ENCODE measurements at places on chromosomes 4 and X.
A peak's percentile ranks its signal among the peaks of the same experiment; 100 is the strongest.

DNA sequence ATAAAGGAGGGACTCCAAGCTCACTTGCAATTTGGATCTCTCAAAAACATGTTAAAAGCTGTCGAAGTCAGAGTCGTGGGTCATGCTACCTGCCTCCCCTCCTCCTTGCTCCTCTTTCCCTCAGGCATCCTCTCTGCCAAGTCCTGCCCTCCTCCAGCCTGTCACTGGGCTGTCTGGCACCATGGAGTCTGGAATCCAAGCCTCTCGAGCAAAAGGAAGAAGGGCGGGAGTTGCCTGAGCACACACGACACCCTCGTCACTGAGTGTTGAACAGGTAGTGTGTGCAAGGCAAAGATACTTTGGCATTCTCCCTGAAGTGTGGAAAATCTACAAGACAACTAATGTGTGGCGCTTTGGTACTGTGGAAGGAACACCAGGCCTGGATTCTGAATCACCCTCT is 62.2 kb downstream of the HAUS3 start:
- no peak for DNase-seq

GRCh38 chr4:186701273-186701672 is 22.4 kb downstream of the FAT1 start:
- no peak for DNase-seq

GRCh38 chr4:18815779-18816173 is 794.2 kb upstream of the LCORL start:
- no peak for DNase-seq

- DNase-seq, result no peak
Measured at GRCh38 chr4:86657910-86658309, 63.8 kb downstream of the PTPN13 start.

- no peak for DNase-seq
Measured at GRCh38 chr4:188821500-188821899, 682.3 kb downstream of the TRIML1 start.

DNA sequence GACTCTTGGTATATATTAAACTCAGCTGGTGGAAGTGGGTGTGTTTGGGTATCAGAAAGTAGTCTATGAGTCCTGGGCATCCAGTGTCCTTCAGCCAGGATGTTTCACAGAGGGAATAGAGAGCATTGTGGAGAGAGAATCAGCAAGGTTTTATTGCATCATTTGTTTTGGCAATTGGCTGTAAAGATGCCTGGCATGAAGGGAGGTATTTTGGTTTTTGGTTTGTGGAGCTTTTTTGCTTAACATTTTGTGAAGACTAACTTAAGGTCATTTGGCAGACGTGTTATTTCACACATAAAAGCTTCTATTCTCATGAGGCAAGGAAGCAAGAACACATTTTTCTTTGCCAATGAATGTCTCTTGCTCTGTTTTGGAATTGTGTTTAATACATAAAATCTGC is 71.1 kb downstream of the DCLK2 start:
- DNase-seq, result no peak

GRCh38 chr4:7775396-7775795 is 164.3 kb downstream of the AFAP1 start:
- no peak for DNase-seq

GRCh38 chr4:188328966-188329365 is 189.7 kb downstream of the TRIML1 start:
- no peak for DNase-seq

DNA sequence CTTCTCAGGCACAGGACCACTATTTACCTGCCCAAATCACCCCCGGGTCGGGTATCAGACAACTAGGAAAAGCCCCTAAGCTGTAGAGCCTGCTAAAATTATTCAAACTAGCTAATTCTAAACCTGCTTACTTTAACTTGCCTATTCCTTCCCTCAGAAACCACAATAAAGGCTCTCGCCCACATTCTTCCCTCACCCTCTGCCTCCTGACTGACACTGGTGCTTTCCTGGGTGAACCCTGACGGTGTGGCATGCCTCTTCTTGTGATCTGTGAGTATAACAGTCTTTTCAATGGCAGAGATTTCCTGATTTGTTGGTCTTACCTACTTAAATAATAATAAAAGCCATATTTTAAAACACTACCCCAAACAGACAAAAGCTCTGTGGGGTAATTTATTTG is 242.1 kb upstream of the ZCCHC13 start:
- DNase-seq, result no peak

- no peak for DNase-seq
Measured at GRCh38 chr4:127143460-127144195, 489.1 kb upstream of the INTU start.

GRCh38 chrX:15973299-15973698 is 118.7 kb upstream of the AP1S2 start:
- peak; percentile 21 for DNase-seq

DNA sequence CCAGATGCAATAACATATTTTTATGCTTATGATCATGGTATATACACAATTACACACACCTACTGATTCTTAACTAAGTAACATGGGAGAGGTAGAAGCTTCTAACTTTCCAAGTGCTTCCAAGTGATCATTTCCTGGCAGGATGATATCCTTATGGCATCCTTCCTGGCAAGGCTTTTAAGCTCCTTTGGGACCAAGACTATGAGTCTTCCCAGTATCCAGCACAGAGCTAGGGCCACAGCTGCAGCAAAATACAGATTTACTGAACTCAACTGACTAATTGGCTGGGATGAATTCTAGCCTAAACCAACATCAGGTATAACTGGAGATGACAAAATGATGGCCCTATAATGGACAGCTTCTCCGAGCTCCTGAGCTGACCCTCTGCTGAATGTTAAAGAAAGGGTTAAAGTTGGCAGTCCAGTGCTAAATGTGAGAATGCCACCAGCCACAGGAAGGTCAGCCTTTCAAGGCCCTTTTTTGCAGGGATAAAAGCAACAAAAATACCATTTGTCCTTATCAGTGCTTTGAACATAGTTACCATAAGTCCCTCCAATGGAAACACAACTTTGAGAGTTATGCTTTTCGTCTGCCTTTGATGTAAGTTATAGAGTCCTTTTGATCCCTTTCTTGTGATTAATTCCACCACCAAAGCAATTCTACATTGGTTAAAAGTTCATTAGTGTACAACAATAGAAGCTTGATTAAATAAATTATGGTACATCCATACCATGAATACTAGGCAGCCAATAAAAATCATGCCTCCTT is 73.4 kb downstream of the MGST2 start:
- DNase-seq, result no peak

GRCh38 chr4:7924163-7924562 is 15.5 kb downstream of the AFAP1 start:
- no peak for DNase-seq

DNA sequence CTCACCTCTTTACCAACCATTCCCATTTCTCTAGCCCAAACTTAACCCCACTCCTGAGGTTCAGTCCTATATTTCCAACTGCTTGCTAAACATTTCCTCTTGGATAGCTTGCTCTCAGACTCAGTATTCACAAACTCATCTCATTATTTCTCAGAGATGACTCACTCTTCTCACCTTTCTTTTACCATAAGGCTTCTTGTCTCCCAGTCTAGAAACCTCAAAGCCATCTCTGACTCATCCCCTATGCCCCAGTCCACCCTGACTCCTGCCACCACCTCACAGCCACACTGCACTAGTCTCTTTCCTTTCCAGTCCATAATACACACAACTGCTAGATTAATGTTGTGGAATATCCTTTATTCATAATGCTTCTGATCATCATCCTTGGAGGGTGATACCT is 4.8 kb downstream of the FRMPD3 start:
- no peak for DNase-seq

GRCh38 chrX:21156632-21157031 is 217.6 kb upstream of the CNKSR2 start:
- no peak for DNase-seq

DNA sequence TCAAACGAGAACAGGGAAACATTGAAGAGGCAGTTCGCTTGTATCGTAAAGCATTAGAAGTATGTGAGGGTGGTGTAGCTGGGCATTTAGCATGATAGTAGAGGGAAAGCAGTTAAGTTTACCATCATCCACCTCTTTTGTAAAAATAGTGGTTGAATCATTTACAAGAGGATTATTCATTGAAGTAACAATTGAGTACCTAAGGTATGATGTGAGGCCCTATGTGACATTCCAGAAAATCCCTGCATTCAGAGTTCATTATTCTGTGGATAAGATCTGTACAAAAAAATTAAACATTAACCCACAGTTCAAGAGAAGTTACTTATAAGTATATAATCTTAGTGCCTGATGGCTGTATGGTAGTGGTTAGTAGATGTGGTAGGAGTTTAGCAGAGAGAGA is 22.2 kb upstream of the GCNA start:
- no peak for DNase-seq

DNA sequence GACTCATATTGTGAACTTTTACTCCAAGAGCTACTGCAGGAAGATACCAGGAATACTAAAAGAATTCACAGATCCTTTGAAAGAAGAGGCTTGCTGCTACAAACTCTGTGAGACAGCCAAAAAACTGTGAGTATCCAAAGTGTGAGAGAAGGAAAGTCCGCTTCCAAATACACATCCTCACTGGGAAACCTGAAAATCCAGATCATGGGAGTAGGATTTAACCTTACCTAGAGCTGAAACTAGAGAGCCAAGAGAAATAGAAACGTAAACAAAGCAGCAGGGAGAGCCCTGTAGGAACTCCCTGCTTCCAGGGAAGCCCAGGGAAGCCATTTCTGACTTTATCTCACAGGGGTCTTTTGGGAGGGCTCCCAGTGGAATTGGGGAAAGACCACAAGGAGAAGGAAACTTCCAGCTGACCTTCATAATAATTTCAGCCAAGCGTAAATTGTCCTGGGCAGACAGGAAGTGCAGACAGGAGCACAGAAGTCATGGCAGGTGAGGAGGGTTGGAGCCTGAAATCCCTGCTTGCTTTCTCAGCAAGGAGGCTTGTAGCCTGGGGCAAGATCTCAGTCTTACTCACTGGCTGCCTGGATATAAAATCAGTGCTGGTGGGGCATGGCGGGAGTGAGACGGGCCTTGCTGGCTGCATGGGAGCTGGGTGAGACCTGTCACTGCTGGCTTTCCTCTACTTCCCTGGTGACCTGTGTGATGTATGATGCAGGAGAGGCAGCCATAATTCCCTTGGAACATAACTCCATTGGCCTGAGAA is 26.2 kb upstream of the NFKB1 start:
- DNase-seq, result no peak

- no peak for DNase-seq
Measured at GRCh38 chr4:79634111-79634510, 226.1 kb upstream of the GK2 start.

DNA sequence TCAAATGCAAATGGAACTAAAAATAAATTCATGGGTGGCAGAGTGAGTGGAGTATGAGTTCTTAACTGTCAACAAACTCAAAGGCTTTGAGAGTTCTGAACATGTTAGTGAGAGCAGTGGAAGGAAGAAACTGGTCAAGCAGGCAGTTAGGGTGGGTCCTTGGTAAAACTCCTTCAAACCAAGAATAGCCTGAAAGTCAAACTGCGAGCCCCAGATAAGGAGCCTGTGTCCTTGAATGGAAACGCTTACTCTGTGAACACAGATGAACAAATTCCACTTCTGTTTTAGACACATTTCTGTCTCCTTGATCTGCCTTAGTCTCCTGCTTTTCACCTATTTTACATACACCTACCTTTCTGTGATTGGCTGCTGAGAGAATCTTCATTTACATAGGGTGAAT is 129.4 kb upstream of the PCDH18 start:
- DNase-seq, result no peak

DNA sequence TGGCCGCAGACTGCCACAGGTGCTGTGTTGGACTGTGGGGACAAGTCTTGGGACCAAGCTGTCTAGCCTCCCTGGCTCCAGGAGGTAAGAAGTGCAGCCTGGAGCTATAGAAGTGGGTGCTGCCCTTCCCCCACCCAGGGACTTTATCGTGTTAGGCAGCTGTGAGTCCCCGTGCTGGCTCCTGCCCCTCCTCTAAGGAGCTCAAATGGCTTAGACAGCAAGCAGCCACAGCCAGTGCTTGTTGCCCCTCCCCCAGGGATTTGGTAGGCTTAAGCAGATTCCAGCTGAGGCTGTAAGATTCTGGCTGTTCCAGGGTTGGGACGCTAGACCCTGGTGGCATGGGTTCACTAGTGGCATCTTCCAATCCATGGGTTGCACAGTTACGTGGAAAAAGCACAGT is 979.4 kb upstream of the PCDH10 start:
- no peak for DNase-seq

GRCh38 chrX:34503119-34503518 is 154.0 kb downstream of the TMEM47 start:
- no peak for DNase-seq

GRCh38 chr4:26120098-26120825 is 200.6 kb upstream of the RBPJ start:
- no peak for DNase-seq

DNA sequence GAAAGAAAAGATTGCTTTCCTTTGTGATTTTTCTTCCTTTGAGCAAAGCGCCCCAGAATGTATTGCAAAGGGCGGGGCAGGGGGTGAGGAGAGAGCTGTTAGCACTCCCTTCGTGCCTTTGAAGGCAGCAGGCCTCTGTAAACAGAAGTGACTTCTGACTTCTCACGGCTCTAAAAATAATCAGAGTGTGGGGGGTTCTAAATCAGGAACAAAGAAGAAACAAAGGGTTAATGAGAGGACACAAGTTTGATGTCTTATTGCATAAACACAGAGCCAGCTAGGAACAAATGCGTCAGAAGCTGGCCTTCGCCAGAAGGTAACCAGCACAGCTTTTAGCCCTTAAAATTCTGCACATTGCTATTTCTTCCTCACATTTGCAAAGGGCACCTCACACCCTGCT is 626.2 kb downstream of the MID1IP1 start:
- no peak for DNase-seq

GRCh38 chr4:77044461-77045150 is 31.2 kb downstream of the CCNI start:
- DNase-seq, result no peak

GRCh38 chr4:178205826-178206225 is 763.6 kb upstream of the AGA start:
- DNase-seq, result no peak

- no peak for DNase-seq
Measured at GRCh38 chr4:3531318-3531878, 824 bp downstream of the LRPAP1 start.

DNA sequence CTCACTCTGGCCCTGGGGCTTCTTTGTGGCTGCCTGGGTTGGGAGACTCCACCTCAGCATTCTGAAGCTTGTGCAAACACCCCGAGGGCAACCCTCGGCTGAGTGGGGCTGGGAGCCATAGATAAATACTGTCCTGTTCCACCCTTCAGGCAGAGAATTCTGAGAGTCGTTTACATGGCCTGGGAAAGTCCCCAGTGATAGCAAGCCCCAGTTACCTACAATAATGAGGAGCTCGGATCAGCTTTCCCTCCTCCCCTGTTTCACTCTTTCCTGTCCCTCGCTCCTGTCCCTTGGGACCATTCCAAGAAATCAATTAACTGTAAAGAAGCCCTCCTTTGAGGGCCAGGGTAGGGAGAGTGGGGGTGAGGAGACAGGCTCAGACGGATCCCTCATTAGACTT is 31.6 kb upstream of the DDX3X start:
- no peak for DNase-seq
